ENCODE measurements at places on chromosomes 6 and 20.
A peak's percentile ranks its signal among the peaks of the same experiment; 100 is the strongest.

DNA sequence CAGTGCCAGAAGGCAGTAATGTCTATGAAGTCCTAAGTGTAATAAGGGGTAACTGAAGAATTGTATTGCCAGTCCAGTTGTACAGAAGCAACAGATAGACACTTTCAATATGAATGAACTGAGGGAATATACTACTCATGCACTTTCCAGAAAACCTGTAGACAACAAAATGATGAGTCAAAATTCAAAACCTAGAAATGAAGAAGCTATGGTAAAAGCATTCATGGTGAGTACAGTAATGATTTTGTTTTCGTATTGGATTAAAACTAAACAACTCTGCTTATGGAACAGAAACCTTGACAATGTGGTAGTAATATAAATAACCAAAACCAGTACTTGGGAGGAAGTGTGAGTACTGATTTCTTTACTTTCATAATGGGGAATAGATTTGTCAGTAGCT lies 35.0 kb downstream of the ARMC2 start:
- no peak for DNase-seq

DNA sequence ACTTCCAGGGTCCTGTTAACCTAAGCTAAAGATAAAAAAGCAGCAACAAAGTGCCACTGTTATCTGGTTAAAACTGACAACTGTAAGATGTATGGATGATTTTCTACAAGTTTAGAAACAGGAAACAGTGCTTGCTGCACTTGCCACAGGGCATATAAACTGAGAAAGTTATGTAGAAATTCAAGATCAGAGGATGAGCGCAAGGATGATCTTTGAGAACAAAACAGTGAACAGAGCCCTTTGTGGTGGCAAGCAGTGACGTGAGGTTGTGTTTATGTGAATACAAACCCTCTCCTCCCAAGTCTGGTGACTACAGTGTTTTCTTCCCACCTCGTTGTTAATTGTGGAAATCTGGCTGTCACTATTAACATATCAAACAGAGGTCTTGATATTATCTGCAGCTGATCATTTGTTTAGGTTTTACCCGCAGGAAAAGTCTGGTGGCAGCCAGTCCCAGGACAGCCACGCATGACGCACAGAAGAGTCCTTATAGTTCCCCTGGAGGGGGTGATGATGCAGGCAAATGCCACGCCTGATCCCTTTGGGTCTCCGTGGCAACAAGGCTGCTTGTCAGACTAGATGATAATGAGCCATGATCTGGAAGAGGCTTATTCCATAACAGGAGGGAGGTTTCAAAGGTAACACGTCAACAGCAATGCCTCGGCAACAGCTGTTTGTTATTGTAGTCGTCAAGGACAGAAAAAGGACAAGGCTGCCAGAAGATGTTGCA lies 43.1 kb upstream of the TNFAIP3 start:
- peak; percentile 65 for DNase-seq

GRCh38 chr6:132907914-132908313 lies 93.5 kb downstream of the RPS12 start:
- no peak for DNase-seq

GRCh38 chr20:38167851-38168760 lies 3.0 kb upstream of the TGM2 start:
- no peak for DNase-seq

DNA sequence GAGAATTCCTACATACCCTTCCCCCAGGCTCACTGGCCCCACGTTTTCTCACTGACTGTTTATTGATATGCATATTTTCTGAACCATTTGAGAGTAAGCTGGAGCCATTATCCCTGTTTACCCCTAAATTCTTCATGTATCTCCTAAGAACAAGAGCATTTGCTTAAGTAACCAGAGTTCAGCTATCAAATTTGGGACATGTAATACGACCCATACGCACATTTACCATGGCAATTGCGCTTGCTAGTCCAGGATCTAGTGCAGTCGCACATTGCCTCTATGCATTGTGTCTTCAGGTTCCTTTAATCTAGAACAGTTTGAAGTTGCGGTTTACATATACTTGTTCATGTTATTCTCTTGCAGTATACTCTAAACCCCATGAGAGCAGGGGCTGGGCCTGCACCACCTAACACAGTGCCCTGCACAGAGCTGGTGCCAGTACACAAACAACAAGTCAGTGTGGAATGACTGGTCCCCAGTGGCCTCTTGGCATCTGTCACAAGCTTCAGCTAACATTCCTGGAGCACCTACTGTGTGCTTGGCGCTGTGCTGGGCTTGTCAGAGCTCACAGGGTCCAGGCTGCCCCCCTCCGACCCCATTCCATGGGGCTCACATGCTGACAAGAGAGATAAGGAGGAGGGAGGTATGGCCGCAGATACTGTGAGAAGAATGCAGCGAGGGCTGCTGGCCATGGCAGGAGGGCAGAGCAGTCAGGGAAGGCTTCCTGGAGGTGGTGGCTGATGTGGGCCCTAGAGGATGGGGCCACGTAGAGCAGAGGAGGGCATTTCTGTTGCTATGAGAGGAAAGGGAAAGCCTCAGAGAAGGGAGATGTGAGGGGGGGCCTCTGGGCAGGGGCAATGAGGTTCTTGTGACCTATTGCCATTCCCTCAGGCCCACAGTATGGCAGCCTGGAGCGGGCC lies 28.1 kb downstream of the SPDEF start:
- no peak for DNase-seq

GRCh38 chr6:134453792-134454510 lies 136.0 kb upstream of the SGK1 start:
- DNase-seq, result no peak

DNA sequence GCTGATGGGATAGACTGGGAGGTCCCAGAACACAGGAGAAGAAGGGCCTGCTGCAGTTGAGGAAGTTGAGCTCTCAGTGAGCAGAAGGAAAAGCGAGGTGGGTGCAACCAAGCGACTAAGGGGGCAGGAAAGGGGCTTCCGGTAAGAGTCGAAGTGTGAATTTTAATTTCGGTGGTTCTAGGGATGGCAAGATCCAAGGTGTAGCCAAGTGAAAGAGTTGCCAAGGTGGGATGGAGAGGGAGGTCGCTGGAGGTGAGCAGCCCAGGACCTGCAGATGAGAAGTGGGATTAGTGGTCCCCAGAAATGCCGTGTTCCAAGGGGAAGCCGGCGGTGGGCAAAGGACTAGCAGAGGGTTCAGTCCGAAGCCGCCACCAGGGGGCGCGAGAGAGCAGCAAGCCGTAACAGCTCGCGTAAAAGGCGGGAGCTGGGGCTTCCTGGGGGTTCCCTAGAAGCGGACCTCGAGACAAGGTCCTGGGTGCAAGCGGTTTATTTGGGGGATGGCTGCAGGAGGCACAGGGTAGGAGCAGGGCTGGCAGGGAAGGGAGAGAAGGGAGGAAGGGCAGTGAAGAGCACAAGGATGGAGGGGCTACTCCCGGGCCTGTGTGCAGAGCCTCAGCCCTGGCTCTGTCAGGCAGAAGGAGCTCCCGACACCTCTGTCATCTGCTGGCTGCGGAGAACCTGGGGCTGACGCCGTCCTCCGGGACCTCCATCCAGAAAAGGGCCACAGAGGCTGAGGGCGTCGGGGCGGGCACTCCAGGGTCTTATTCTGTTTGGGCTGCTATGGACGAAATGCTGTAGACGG lies 103.6 kb downstream of the PAX1 start:
- no peak for DNase-seq

DNA sequence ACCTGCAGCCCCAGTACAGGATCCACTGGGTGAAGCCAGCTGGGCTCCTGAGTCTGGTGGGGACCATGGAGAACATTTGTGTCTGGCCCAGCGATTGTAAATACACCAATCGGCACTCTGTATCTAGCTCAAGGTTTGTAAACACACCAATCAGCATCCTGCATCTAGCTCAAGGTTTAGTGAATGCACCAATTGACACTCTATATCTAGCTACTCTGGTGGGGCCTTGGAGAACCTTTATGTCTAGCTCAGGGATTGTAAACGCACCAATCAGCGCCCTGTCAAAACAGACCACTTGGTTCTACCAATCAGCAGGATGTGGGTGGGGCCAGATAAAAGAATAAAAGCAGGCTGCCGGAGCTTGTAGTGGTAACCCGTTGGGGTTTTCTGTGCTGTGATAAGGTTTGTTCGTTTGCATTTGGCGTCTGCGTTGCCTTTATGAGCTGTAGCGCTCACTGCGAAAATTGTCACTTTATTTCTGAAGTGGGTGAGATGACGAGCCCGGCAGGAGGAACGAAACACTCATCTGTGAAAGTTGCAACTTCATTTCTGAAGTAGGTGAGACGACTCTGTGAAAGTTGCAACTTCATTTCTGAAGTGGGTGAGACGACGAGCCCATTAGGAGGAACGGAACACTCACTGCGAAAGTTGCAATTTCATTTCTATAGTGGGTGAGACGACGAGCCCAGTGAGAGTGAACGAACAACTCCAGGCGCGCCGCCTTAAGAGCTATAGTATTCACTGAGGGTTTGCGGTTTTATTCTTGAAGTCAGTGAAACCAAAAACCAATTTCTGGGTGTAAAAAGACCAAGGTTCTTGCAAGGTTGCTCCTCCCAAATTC lies 31.1 kb downstream of the SERPINB6 start:
- peak; percentile 64 for DNase-seq

- peak; percentile 90 for DNase-seq
Measured at GRCh38 chr6:130885392-130886192, 58.4 kb downstream of the SMLR1 start.

- DNase-seq, result no peak
Measured at GRCh38 chr6:3419624-3420272, 37.1 kb downstream of the SLC22A23 start.

- DNase-seq, result no peak
Measured at GRCh38 chr6:113648698-113649097, 208.4 kb upstream of the MARCKS start.

DNA sequence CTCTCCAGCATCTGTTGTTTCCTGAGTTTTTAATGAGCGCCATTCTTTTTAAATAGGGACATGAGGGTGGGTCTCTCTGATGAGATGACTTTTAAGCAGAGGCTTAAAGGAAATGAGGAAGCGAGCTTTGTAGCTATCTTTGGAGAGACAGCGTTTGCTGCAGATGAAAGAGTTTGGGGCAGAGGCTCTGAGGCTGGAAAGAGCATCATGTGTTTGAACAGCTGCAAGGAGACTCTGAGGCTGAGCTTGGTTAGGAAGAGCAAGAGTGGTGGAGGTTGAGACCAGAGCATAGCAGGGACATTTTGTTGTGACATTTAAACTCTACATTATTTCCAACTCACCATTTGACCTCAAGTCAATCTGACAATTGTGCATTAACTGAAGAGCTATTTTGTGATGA lies 38.3 kb upstream of the TMX4 start:
- no peak for DNase-seq

DNA sequence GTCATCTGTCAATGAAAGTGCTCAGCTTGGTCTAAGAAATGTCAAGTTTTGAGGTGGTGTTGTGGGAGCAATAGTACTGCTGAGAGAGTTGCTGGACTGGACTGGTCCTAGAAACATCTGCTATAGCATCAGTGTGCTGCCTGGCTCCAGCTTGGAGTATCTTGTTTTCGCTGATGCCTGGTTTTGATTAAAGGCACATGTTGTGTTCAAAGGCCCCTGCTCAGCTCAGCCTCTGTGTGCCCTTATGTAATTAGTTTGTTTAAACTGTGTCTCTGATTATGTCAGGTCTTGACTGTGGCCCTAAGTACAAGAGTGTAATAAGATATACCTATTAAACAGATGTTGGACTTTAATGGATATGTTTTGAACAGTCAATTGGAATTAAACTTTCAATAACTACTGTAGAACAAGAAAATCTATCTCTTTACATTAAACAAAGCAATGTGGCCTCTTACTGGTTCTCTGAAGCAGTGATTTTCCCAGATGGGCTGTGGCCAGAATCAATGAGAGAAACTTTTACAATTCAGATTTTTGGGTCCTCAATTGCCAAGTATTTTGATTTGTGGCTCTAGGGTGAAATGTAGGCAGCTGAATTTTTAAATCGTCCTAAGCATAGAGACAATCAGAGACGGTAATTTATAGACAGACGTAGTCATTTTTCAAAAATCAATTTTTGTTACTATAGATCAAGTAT lies 668.2 kb downstream of the DHX35 start:
- DNase-seq, result no peak

DNA sequence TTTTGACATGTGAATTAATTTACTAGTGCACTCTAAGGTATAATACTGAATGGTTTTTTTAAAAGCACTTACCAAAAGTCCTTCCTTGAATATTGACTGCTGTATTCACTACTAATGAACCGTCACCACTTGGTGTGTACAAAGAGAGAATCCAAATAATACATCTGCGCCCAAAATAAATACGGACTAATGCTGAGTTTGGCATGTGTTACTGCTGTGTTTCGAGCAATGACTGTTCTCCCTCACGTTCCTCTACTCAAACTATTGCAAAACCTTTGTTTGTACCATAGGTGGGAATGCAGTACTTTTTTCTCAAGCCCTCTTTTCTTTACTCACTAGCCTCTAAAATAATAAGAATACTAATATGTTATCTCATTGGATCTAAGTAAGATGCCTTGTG lies 305.5 kb downstream of the QKI start:
- no peak for DNase-seq

DNA sequence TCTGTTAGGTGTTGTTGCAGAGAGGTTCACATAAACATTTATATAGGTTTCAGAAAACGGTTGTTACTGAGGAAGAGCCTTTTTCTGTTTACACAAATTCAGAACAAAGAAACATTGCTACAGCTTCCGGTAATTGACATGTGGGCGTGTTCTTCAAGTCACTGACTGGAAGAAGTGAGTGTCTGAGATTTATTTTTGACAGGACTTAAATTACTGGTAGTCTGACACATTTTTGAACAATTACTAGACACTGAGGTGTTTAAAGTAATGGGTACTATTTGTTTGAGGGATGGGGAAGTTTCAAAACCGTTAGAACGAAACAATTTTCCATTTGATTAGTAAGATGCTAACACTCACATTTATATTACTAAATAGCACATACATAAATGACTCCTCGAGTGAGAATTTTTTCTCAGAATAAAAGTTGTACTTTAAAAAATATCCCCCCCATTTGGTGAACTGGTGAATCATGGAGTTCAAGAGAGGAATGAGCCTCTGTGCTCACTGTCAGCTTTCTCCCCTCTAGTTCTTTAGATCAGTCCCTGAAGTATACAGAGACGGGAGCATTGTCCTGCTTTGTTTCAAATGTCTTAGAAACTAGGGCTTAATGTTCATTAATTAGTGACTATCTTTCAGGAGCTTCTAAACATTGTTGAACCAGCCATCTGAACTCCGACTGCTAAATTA lies 98.7 kb downstream of the TSHZ2 start:
- peak; percentile 42 for DNase-seq

- DNase-seq, result no peak
Measured at GRCh38 chr20:2610941-2611720, 41.3 kb upstream of the NOP56 start.

DNA sequence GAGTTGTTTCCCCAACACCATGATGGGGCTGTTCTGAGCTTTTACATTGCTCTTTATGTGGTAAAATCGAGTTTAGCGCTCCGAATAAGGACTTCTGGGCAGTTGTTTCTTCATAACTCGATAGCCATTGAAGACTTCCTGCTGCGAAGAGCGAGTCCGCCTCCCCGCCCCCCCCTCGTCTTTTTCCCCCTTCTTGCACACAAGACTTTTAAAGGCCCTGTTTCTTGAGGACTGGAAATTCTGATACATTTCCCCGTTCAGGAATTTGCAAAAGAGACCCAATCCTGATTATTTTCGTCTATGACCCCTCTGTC lies 1.5 kb upstream of the CITED2 start:
- no peak for DNase-seq
